ENCODE measurements at places on chromosomes 5 and 9. TPM values are rescaled to one million over a fixed set of nuclear protein-coding genes. Genes with fewer than 3 reads are reported as not detected.

Gene TTF1
- total RNA-seq, result 23.7 TPM

Gene ZDHHC11B
- 0.75 TPM for total RNA-seq

Gene SPATA6L
- 1.9 TPM for total RNA-seq

Gene RETREG1
- total RNA-seq, result 4.6 TPM

- no peaks in the 10 kb centered on the region for H3K36me3 ChIP-seq
- no peak overlapping the region for H3K4me3 ChIP-seq
- H3K27ac ChIP-seq, result no peak overlapping the region
- H3K4me1 ChIP-seq, result no peaks in the 10 kb centered on the region
- DNase-seq, result no peak
Observed at GRCh38 chr5:128228521-128228920, 145.0 kb downstream of the SLC12A2 start.

GRCh38 chr5:143182901-143183820, 220.3 kb downstream of the NR3C1 start:
- no peaks in the 10 kb centered on the region for H3K27me3 ChIP-seq
- H3K4me1 ChIP-seq, result peaks cover 23% of the 10 kb centered on the region
- H3K4me3 ChIP-seq, result no peak overlapping the region
- DNase-seq, result no peak
- no peak overlapping the region for H3K27ac ChIP-seq
- no peaks in the 10 kb centered on the region for H3K36me3 ChIP-seq

GRCh38 chr9:93267681-93268505, 84.0 kb downstream of the WNK2 start:
- no peaks in the 10 kb centered on the region for H3K4me1 ChIP-seq
- no peak overlapping the region for H3K27ac ChIP-seq
- no peak overlapping the region for H3K4me3 ChIP-seq
- peaks cover 10% of the 10 kb centered on the region for H3K36me3 ChIP-seq
- no peak for DNase-seq

Gene AQP7
- total RNA-seq, result not detected
